ENCODE measurements at places on chromosomes 2 and 18. TPM values are rescaled to one million over a fixed set of nuclear protein-coding genes. Genes with fewer than 3 reads are reported as not detected.

DNA sequence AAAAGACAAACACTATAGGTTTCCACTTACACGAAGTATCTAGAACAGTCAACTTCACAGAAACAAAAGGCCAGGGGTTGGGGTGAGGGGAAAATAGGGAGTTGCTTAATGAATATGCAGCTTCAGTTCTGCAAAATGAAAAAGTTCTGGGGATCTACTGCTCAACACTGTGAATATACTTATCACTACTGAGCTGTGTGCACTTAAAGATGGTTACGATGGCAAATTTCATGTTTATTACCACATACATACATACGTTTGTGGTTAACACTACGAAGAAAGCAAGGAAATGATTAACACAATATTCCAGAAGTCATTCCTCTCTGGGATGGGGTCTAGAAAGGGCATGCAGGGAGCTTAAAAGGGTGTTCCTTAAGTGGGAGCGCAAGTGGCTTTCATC lies 19.3 kb downstream of the MBOAT2 start:
- H3K4me3 ChIP-seq, result no peak overlapping the region
- no peaks in the 10 kb centered on the region for H3K27me3 ChIP-seq
- H3K36me3 ChIP-seq, result no peaks in the 10 kb centered on the region
- H3K27ac ChIP-seq, result no peak overlapping the region
- no peak for DNase-seq
- no peaks in the 10 kb centered on the region for H3K4me1 ChIP-seq

DNA sequence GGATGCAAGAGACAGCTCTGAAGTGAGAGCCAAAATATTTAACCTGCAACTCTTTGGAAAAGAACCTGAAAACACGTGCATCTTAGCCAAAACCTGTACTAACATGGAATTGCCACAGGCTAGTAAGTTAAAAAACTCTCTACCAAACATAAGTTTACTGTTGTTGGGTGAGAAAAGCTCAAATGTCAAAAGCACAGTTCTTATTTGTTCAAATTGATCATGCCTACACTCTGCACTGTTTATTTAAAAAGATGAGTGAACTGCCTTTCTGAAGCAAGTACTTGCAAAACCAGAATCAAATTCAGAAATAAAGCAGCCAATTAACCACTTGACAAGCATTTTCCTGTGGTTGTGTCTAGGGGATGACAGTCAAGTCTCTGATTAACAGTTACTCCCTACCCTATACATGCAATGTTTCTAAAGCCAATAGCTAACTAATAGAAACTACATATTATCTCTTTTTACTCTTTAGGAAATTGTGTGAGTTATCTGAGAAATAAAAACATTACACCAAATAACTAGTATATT lies 5.6 kb downstream of the IKZF2 start:
- DNase-seq, result no peak
- no peaks in the 10 kb centered on the region for H3K27me3 ChIP-seq
- H3K27ac ChIP-seq, result no peak overlapping the region

The VWC2L gene
- not detected for total RNA-seq

The SGPP2 gene
- total RNA-seq, result 13.0 TPM

- no peaks in the 10 kb centered on the region for H3K27me3 ChIP-seq
- H3K4me3 ChIP-seq, result peak overlapping the region; percentile 93
- H3K36me3 ChIP-seq, result peaks cover 24% of the 10 kb centered on the region
- H3K27ac ChIP-seq, result peak overlapping the region; percentile 98
These were observed 954 bp upstream of the CTDSP1 start for GRCh38 chr2:218398437-218399390.

The RAB1A gene
- total RNA-seq, result 73.8 TPM

Data from right atrium auricular region (tissue), 2 donors.